ENCODE measurements at places on chromosomes 11 and 22.

DNA sequence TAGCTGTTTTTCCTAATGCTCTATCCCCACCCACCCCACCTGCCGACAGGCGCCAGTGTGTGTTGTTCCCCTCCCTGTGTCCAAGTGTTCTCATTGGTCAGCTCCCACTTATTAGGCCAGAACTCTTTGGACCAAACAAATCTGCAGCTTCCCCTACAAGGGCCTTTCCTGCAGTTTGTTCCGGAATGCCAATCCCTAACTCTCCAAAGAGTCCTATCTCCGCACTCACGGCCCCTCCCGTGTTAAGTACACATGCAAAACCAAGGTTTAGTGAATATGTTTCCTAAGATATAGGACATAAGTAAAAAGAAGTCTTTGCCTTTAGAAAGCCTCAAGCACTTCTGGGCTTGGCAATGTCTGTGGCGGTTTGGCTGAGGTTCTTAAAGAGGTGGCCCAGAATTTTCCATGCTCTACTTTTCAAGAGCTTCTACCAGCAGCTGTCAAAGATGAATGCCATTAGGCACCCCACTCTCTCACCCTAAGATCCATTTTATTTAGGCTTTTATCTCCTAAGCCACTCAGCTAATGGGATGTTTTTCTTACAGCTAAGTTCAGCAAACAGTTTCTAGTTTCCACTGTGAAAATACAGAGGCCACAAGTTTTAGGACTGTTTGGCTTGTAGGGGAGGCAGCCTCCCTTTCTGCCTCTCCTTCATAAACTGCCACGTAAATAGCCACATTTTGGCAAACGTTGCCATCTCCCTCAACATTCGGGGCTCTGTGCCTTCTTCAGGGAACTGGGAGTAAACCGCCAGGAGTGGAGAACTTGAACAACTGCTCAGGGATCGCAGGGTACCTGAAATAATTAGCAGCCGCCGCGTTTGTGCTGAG lies 1.6 kb downstream of the CD59 start:
- no peak for DNase-seq

GRCh38 chr11:111457731-111458368 lies 54.3 kb downstream of the BTG4 start:
- DNase-seq: no peak

- no peak for DNase-seq
Observed at GRCh38 chr11:1450949-1451710, 35.4 kb downstream of the MOB2 start.

DNA sequence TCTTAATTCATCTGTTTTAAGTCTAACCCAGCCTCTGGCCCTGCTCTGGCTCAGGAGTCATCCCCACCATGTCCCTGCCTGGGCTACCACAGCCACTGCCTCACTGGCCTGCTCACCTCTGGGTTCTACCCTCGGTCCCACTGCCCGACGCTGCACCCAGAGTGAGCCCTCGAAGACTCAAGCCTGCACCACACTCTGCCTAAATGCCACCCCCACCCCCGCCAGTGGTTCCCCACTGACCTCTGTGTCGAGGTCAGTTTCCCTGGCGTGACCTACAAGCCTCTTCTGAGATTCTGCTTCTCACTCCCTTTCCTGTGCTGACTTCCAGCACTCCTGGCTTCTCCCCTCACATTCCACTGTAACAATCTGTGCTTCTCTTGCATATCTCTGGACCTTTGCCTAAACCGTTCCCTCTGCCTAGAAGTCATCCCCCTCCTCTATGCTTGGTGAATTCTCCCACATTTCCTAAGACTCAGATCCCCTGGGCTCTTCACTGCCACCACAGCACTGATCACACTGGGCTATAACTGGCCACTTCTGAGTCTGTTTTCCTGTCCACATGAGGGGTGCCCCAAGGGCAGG lies 12.5 kb upstream of the PDE2A start:
- no peak for DNase-seq

DNA sequence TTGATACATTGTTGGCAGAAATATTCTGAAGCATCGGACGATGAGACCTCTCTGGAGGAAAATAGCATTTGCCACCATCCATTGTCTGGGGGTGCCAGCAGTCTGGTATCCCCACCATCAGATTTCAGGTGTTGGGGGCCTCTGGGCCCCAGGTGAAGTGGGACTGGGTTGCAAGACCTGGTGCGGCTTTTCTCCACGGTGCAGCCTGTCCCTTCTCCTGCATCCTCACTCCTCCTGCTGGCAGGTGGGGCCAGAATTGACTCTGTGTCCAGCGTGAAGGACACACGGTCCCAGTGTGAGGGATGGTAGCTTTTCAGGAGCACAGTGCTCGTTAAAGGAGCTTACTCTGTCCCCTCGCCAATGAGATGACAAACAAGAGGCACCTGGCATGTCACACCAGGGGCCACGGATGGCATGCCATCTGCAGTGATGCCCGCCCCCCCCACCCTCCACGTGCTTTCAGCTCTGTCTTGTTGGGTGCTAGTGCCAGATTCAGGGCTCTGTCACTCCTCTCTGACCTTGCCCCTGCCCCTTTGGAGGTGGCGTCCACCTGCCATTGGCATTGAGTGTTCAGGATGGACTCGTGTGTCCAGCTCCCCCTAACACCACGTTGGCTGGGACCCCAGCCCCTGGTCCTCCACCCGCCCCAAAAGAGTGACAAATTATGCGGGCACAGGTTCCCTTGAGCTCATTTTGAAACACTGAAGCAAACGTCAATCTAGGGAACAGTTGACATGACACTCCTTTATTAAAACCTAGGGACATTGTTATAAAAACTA lies 62.4 kb downstream of the PARVG start:
- DNase-seq: peak; percentile 22

DNA sequence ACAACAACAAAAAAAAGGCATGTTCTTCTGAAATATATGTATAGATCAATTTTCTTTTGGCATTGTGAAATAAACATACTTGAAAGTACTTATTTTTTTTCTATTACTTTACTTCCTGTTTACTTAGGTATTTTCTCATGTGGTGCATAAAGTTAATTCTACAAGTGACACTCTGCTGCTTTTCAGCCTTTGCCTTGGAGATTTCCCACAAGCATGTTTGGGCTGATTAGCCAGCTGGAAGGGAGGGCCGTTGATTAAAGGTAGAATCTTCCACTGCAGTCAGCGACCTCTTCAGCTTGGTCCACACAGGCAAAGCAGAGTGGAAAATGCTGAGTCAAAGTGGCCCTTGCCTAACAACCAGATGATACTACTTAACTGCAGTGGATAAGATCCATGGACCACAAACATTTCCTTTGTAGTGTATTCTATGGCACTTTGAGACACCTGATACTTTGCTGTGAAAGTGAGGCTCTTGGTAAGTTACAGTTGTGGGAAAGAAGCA lies 176.0 kb downstream of the ARHGAP42 start:
- DNase-seq: peak; percentile 17

- DNase-seq: no peak
Observed at GRCh38 chr11:113091481-113091780, 130.2 kb downstream of the NCAM1 start.

DNA sequence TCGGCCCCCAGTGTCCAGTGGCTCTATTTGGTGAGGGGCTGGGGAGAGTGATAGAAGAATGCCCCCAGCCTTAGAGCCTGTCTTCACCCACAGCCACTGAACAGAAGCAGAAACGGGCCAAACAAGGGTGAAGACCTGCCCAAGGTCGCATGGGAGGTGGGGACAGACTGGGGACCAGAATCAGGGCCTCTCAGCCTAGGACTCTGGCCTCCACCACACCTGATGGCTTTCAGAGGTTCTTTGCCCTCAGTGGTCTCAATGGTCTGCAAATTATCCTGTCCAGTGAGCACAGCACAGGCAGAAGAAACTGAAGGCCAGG lies 4.5 kb upstream of the MYRF start:
- peak; percentile 53 for DNase-seq

- peak; percentile 82 for DNase-seq
Observed at GRCh38 chr11:61495801-61496601, 12.5 kb upstream of the LRRC10B start.

- DNase-seq: no peak
Observed at GRCh38 chr22:32246166-32246565, 9.0 kb downstream of the SLC5A4 start.

- no peak for DNase-seq
Observed at GRCh38 chr11:107508201-107508857, 50.7 kb upstream of the CWF19L2 start.

GRCh38 chr11:112525844-112526590 lies 265.4 kb upstream of the PLET1 start:
- DNase-seq: no peak

DNA sequence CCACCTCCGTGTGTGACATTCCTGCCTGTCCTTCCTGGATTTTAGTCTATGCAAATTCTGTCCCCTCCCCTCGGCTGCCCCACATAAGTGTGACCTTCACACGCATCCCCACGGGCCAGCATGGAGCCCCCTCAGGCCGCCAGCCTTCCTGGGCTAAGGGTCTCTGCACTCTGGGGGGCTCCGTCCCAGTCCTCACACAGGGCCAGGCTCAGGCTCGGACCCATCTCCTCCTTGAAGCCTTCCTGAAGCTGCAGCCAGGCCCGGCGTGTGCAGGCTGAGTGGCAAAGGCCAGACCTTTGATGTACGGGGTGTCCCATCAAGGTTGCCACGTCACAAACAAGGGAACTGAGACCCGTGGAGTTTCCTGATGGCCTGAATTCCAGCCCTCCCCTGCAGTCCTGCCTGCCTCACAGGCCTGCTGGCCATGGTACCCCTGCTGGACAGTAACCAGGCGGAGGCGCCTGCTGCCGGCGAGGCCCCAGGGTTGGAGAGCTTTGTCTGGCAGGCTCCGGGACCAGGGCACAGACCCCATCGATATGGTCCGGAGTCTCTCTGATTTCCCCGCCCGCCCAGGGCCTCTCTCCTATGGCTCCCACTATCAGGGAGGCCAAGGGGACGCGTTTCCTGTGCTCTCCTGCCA lies 791.7 kb downstream of the BRD1 start:
- no peak for DNase-seq

DNA sequence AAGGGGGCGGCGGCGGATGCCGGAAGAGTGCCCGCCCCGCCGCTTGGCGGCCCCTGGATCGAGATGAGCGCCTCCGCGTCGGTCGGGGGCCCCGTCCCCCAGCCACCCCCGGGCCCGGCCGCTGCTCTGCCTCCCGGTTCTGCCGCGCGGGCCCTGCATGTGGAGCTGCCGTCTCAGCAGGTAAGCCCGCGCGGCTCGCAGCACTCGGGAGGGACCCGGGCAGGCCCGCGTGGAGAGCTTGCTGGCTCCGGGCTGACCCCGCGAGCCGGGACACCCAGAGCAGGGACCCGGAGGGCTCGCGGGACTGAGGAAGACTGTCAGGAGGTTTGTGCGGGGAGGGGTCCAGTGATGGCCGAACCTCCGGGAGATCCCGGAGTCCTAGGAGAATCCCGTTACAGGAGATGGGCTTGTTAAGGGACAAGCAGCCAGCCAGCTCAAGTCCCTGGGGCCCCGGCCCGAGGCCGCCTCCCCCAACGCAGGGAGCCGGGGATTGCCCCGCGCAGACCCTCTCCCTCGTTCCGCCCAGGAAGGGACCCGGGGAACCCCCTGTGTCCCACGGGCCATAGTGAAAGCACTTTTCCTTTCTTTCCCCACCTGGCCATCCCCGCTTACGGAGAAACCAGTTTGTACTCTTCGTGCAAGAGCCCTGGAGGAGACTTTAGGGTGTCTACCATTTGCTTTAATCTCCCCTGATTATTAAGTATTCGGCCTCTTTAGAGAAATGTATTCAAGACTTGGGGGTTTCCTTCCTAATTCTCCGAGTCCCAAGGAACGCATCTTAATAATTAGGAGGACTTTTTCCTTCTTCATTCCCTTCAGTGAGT lies 547 bp downstream of the UVRAG start:
- peak; percentile 60 for DNase-seq

GRCh38 chr11:122618927-122619326 lies 36.6 kb upstream of the UBASH3B start:
- DNase-seq: no peak

- no peak for DNase-seq
Observed at GRCh38 chr11:111000400-111001080, 245.0 kb upstream of the POU2AF2 start.

DNA sequence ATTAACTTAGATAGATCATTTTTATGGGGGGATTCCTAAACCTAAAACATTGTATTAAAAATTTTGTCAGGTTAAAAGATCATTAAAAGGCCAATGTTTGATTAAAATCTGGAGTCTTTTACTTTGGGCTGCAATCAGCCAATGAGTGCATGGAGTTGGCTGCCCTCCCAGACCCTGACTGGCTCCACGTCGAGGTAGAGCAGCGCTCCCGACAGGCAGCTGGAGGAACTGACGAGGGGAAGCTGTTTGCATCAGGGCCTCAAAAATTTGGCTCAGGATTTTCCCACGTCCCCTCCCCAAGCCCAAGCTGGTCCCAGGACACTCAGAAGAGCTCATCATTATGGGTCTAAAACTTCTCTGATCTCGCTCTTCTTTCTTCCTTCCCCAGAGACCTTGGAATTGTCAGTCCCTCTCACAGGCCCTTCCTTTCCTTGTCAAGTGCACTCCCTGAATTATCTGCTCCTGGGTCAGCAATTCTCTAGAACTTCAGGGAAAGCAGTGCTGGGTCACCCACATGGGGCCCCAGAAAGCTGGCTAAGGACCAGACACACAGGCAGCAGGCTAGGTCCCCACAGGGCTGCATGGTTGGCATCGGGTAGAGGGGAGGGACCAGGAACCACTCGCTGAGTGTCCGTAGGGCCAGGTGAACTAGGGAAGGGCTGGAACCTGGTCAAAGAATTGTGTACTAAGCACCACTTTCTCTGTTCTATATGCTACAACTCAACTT lies 119.6 kb upstream of the IGLL5 start:
- DNase-seq: peak; percentile 4

GRCh38 chr11:102794382-102794781 lies 3.6 kb downstream of the MMP1 start:
- DNase-seq: no peak

DNA sequence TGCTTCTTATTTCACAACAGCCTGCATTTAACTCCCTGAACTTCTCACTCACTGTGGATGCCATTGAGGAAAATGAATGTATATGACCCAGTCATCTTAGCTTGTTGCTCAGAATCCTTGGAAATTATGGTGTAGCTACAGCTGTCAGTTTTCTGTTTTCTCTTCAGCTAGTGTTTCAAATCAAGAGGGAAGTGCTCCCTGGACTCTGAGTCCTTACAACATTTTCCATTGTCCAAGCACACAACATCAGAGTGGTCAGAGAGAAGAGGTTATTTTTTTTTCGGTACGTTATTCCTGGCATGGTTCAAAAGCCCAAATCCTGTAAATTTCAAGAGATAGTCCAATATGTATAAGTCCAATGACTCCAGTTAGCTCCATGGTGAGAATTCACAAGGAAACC lies 23.6 kb downstream of the MS4A6A start:
- no peak for DNase-seq

GRCh38 chr22:27647540-27647939 lies 154.0 kb downstream of the MN1 start:
- no peak for DNase-seq

DNA sequence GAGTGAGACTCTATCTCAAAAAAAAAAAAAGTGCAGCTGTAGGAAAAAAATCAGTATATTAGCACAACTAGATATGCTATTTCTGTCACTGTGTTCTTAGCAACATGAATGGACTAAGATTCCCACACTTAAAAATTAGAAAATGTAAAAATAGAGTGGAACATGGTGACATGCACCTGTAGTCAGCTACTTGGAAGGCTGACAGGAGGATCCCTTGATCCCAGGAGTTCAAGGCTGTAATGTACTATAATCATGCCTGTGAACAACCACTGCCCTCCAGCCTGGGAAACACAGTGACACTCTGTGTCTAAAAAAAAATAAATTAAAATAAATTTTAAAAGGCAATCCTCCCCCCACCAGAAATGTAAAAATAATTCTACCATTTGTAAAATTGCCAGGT lies 29.8 kb downstream of the PICALM start:
- DNase-seq: no peak
